ENCODE measurements at places on chromosomes 16 and 17.

DNA sequence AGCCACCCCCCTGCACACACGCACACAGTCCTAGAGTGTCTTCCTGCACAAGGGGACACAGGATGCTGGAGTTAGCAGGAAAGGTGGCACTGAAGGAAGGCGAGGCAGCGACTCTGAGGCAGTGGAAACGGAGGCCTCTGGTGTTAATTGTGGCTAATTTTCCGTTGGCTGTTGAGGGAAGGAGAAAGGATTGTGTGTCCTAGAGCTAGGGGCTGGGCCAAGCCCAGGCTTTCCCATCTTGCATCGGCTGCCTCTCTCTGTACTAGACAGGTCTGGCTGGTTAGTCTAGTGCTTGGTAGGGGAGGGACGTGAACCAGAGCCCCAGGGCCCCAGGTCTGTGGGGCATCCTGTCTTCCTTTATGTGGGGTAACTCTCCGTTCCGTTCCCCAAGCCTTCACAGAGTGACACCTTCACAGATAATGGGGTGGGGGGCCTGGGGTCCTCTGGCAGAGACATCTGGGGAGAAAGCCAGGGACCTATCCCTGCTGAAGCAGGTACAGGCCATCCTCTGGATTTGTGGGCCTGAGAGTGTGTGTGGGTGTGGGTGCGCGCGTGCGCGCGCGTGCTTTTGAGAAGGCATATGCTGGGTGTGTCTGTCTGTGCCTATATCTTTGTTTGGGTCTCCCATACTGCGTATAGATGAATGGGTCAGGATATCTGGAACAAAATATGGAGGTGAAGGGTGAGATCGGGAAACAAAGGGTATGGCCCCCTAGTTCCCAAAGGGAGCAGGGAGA lies at the start of gene CHD3:
TSS of gene CHD3 (plus strand) at position 606 of the 737 bp plus-strand sequence. CDS start 212 bp downstream, outside the sequence.
- no peak for DNase-seq

- no peak for DNase-seq
Measured at GRCh38 chr17:30958187-30958586, 12.7 kb upstream of the RNF135 start.

- no peak for DNase-seq
Measured at GRCh38 chr17:76683011-76683755, 27.6 kb downstream of the MXRA7 start.

DNA sequence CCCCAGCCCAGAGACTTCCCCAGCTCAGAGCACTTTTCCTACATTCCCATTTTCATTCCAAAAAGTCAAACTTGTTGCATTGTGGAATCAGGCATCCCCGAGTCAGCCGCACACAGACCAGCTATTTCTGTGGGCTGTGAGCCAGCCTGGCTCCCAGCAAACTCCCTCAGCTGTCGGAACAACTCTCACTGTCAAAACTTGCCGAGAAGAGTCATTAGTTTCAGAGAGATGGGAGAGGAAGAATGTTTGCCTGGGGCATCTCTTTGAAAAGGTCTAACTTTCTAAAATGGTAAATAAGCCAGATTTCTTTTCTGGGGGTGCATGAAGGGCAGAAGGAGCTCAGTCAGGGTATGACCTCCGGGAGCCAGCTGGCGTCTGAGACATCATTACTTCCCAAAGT lies 280.0 kb downstream of the TMEM114 start:
- DNase-seq, result no peak

- no peak for DNase-seq
Measured at GRCh38 chr17:72724267-72724666, 368.2 kb downstream of the SLC39A11 start.

GRCh38 chr16:2275476-2276367 lies 7.8 kb upstream of the RNPS1 start:
- no peak for DNase-seq

DNA sequence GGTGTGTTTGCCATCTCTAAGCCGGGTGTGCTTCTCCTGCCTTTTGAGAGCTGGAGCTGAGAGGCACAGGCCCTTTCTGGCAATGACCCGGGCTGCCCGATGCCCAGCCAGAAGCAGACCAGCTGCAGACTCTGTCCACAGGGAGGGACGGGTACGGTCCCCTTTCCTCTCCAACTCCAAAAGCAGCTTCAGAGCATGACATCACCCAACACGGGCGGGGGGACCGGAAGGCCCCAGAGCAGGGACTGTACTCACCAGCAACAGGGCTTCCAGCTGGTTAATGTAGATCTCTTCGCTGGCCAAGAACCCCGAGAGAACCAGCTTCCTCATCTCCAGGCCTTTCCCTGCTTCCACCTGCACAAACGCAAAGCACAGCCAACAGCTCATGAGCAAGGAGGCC lies 79.4 kb downstream of the ABR start:
- no peak for DNase-seq

DNA sequence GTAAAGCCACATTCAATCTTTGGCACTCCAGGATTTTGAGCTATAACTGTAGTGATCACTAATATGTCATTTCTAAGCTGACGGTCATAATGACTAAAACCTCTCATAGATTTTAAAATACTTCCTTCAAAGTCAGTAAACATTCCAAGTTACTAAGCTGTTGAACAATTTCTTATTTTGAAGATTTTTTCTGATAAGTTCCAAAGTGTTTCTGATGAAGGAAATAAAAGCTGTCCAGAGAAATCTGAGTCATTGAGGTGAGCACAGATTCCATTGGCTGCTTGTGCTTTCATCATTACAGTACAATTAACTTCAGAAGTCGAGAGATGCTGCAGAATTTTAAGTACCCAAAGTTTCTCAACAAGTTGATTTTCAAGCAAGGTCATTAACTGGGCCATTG lies 23.9 kb downstream of the NLRC5 start:
- DNase-seq, result no peak

- no peak for DNase-seq
Measured at GRCh38 chr17:70622368-70623260, 453.3 kb downstream of the KCNJ2 start.

GRCh38 chr17:7029659-7030058 lies 6.2 kb upstream of the SLC16A13 start:
- DNase-seq, result no peak

- no peak for DNase-seq
Measured at GRCh38 chr16:133716-134115, 4.8 kb downstream of the NPRL3 start.

GRCh38 chr17:83004791-83005380 lies 74.5 kb upstream of the METRNL start:
- no peak for DNase-seq

DNA sequence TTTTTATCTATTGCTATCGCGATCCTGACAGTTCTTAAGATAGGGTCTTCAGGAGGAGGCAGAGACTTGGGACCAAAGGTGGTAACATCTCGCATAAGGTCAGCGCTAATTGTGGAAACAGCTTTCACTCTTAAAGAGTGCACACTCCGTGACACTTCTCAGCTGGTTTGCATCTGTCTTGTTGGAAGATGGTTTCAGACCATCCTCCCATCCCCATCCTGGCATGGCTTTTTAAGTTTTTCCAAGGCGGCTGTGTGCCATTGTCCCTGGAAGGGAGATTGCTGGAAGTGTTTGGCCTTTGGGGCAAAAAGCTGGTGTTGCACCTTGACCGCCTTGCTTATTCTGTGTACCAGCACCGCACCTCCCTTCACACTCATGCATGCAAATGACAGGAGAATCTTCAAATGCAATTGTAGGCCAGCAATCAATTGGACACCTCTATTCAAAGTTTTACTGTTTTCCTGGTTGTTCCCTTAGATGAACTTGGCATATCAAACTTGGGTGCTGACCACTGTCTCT lies 1.5 kb downstream of the SOCS7 start:
- no peak for DNase-seq

GRCh38 chr16:83717814-83718213 lies 90.0 kb upstream of the HSBP1 start:
- DNase-seq, result no peak

DNA sequence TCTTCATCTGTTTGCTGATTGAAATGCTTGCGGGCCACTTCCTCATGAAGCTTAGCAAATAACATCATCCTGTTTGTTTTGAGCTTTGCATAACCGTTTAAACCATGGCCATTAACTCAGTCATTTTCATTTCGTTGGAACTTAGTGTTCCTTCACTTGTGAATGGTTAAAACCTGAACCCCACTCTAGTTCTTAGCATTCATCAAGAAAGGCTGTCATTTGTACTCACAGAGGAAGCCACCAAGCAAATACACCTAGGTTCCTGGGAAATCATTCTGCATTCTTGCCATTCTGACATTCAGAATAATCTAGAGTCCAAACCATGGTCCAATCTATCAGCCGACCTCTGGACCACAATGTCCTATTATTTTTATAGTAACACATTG lies 8.4 kb upstream of the TAT start:
- no peak for DNase-seq

GRCh38 chr16:47600376-47600775 lies 139.2 kb downstream of the PHKB start:
- DNase-seq, result no peak

- DNase-seq, result no peak
Measured at GRCh38 chr17:15965528-15965927, 20.6 kb downstream of the ADORA2B start.

GRCh38 chr17:79154951-79155585 lies 80.4 kb downstream of the ENGASE start:
- DNase-seq, result no peak

DNA sequence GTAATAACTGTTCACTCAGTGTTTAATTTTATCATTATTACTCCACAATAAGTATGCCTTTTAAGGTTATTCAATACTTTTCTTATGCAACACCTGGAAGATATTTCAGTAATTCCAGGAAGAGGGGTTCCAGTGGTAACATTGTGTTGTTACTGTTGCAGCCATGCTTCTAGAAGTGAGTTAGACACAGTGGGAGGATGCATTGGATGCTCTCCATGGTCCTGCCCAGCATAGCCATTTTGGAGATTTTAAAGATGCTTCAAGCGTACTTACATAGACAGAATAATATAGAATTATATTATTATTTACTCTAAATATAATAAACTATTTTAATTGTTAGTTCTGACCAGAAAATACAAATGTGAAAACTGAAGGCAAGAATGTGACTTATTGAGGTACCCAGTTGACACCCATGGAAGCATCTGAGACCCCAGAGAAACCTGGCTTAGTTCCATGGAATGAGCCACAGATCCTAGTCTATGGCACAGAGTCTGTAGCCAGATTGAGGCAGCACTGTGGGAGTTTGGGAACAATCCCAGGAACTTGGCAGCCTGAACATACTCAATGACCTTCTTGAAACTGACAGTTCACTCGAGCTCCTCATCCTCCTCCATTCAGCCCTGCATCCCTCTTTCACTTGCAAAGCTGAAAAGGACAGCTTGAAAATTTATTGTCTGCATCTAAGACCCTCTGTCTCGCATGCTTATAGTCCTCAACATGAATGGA lies 190.1 kb upstream of the HS3ST4 start:
- DNase-seq, result no peak

DNA sequence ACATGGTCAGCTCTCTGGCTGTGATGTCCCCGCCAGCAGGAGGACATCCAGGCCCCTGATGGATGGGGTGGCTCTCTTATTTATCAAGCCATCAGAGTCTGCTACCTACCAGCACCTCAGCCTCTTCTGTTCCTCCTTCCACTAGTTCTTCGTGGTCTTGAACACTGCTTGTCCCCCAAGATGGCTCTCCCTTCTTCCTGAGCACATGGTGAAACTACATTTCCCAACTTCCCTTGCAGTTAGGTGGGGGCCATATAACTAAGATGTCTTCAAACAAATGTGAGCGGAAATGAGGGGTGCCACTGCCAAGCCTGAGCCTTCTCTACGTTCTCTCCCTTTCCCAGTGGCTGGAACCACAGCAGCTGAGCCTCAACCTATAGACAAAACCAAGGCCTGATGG lies 29.8 kb upstream of the CCDC182 start:
- DNase-seq, result no peak

DNA sequence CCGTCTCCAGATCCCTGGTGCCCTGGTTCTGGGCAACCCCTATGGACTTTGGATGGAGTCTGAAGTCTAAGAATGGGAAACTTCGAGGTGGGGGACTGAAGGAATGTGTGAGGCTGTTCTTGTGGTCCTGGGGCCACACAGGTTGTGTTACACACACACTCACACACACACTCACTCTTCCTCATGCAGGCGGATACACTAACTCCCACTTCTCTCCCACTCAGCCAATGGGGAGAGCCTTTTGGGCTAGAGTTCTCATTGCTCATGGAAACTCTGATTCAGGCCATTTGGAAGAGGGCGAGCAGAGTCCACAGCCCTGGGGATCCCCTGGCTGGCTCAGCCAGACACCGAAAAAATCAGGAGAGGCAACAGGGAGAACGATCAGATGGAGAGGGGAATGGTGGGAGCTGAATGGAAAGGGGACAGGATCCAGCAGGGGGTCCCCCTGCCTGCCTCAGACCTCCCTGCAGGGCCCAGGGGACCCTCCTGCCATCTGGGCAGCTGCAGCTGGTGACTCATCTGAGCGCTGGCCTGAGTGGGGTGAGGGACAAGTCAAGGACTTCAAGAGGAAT lies 9.1 kb downstream of the IGFBP4 start:
- DNase-seq, result no peak

GRCh38 chr16:29852654-29853053 lies 10.4 kb downstream of the CDIPT start:
- DNase-seq, result peak; percentile 69

DNA sequence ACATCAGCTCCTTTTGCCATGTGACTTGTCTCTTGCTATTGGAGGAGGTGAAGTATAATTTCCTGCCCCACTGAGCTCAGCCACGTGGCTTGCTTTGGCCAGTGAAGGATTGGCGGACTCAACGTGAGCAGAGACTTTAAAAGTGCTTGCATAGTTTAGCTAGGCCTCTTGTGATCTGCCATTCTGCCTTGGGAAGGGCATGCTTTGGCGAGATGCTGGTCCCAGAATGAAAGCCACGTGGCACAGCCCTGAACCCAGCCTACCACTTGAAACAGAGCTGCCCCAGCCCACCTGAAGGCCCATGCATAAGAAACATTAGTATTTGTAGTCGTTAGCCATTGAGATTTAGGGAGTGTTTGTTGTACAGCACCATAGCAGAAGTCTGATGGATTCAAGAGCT lies 148.2 kb downstream of the TMEM132E start:
- DNase-seq, result no peak

- no peak for DNase-seq
Measured at GRCh38 chr16:78630102-78630501, 530.6 kb downstream of the WWOX start.

GRCh38 chr17:75647061-75647460 lies 13.8 kb downstream of the SMIM5 start:
- DNase-seq, result no peak

Measured in cerebellar nuclear complex (tissue), 1 donor.